Fibroblast of the aortic adventitia (primary cell): ENCODE measurements at places on chromosomes 4 and X. TPM values are rescaled to one million over a fixed set of nuclear protein-coding genes. Genes with fewer than 3 reads are reported as not detected.

GPR173 gene
- 1.1 and 2.5 TPM in 2 replicates for total RNA-seq

TGIF2LX gene
- total RNA-seq: not detected in 2 replicates

CLRN2 gene
- total RNA-seq: not detected in 2 replicates

PRR32 gene
- not detected in 2 replicates for total RNA-seq

DUX4 gene
- not detected in 2 replicates for total RNA-seq

MGAT4D gene
- not detected in 2 replicates for total RNA-seq
